Frontal cortex (tissue), 4 donors: ENCODE measurements at places on chromosomes 4 and X.
A peak's percentile ranks its signal among the peaks of the same experiment; 100 is the strongest.

DNA sequence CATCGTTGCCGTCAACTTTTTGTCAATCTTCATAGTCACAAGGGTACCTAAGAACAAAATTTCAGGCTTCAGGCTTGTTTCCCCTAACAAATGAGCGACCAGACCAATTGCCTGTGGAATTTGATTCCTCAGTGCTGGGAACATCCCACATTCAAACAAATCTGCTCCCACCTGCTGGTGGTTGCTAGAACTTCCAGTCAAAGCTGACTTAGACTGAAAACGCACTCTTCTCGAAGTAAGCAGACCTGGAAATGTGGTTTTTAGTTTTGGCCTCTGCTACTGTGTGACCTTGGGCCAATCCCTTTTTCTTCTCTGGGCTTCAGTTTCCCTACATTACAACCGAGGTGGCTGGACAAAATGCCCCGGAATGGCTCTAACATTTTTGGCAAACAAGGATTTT, 1.8 kb upstream of the GABRQ start:
- DNase-seq: peak; percentile 20

GRCh38 chr4:132297346-132297745, 851.7 kb upstream of the PCDH10 start:
- DNase-seq: no peak

DNA sequence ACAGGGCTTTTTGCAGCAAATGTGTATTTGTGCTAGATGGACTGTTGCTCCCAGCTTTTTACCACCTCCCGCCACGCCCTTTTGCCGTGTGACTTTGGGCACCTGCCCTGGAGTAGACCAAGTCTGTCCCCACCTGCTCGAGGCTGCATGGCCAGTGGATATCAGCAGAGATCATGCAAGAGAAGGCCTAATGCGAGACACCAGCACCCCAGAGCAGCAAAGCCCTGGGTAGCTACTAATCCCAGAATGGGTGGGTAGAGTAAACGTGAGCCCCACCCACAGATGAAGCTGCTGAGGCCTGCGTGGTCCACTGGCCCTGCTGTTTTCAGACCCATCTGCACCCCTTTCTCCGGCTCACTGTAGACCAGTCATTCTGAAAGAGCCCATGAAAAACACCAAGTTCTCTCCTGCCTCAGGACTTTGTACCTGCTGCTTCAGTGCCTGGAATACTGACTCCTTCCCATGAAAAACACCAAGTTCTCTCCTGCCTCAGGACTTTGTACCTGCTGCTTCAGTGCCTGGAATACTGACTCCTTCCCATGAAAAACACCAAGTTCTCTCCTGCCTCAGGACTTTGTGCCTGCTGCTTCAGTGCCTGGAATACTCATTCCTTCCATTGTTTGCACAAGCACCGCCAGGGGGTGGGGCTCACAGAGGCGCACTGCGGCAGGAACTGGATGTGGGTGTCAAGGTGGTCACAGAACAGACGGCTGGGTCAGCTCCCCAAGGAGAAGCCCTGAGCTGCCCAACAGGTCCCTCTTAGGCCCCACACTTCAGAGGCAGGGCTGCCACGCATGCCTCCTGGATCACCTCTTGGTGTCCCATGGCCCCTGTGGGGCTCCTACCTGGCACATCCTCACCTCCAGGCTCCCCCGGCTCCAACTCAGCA, 5.1 kb upstream of the TNIP2 start:
- DNase-seq: no peak

DNA sequence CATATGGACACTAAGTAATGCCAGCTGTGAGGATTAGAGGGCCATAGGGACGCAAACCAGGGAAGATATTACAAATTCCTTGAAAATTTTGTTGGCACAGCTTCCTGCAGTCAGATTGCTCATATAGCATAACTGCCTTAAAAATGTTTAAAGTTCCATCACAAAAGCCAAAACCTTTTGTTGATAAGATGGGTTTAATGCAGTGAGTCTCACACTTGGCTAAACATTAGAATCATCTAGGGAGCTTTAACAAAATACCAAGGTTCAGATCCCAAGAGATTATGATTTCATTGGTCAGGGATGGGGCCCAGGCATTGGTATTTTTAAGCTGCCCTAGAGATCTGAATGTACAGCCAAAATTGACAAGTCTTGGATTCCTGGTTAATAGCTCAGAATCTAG, 376.5 kb upstream of the MAD2L1 start:
- DNase-seq: no peak

DNA sequence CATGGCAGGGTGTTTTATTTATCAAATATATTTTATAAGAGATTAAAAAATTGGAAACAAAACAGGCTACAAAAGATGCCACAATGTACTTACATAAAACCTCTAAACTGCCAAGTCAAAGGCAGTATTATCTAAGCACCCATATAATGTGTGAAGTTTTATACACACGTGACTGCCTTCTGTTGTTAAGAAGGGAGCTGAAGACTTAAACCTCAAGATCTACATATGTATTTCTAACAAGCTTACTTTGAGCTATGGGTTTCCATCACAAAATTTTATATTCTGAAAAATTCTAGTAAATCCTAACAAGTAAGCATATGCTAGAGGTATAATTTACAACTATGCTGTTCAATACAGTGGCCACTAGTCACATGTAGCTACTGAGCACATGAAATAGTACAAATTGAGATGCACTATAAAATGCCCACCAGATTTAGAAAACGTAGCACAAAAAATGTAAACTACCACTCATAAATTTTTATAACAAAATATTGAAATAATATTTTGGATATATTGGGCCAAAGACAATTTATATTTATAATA, 9.8 kb downstream of the ATP8A1 start:
- no peak for DNase-seq

DNA sequence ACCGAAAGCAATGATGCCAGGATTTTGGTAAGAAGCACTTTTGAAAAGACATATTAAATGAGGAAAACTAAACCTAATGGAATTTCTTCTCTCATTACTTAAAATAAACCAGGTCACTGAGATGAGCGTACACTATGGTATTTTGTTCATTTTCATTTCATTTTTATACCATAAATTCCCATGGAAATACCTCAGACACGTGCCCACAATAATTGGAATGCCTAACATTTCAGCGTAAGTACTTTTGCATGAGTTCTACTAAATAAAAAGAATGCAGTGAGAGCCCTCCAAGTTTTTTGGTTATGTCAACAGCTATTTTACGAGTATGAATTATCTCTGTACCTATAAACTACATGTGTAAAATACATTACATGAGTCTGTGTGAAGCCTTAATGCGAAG, 3.2 kb downstream of the CAMK2D start:
- no peak for DNase-seq

DNA sequence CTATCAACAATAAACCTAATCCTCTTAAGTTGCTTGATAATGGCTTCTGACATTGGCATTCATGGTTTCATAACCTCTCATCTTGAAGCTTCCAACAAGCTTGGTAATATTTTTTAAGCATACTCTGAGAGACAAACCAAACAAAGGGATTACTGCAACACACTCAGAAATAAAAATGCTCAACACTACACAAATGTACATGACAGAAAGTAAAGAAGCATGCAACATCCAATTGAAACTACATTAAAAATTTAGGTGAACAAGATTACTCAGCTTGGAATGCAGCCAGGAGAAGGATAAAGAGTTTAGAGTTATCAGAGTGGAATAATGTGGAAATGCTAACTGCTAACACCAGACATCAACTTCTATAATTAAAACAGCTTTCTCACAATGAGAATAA, 1136.6 kb upstream of the PABPC4L start:
- no peak for DNase-seq

DNA sequence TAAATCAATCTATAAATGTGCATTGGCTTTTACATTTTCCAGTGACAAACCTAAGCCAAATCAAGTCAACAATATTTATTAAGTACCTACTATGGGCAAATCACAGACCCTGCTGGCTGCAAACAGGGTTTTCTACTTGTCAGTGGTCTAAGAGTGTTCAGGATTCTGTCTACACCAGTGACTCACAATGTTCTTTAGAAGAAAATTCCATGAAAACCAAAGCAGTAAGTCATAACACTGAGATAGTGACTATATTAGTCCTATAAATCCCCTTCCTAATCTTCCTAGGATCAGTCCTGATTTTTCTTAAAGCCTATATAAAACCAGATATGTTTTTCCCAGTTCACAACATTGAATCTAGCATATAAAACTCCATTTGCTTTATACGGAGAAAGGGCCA, 69.7 kb downstream of the PPP3CA start:
- no peak for DNase-seq

- DNase-seq: no peak
Measured at GRCh38 chrX:112751076-112751475, 71.3 kb upstream of the LHFPL1 start.

- DNase-seq: no peak
Measured at GRCh38 chr4:41140410-41140809, 73.9 kb downstream of the APBB2 start.

- DNase-seq: peak; percentile 55
Measured at GRCh38 chr4:180058691-180059215, 2184.4 kb upstream of the TENM3 start.

GRCh38 chr4:105208561-105208960, 61.9 kb downstream of the TET2 start:
- no peak for DNase-seq

DNA sequence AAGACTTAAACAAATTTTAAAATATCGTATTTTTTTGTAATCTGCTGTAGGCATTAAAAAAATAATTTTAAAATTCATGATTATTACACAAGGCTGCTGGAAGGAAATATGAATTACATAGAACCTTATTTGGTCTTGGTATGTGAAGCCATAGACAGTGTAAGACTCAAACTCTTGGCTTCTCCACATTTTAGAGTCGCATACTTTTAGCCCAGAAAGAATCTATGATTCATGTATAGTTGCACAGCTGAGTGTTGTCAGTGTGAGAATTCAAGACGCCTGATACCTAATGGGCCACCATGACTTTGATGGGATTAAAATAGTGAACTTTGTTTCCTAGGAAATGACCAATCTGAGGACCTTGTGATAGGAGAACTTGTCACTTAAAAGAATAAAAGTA, 1.4 kb downstream of the INTU start:
- DNase-seq: no peak

GRCh38 chr4:153409924-153410501, 56.1 kb upstream of the TMEM131L start:
- DNase-seq: no peak

DNA sequence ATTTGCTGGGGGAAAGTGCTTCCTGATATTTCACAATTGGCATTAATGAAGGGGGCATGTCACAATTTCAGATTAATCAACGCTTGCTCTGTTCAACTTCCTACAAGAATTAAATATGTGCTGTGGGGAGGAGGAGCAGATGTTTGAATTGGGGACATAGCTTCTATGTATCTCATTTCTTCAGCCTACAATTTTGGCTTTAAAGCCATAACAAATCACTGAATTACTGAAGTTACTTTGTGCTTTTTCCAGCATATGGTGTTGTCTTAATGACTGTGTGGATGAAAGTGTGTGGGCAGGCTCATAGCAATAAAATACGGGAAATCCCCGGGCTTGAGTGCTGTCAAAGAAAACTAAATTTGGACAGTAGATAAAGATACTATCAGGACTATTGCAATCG, 813 bp downstream of the TLR7 start:
- DNase-seq: no peak

DNA sequence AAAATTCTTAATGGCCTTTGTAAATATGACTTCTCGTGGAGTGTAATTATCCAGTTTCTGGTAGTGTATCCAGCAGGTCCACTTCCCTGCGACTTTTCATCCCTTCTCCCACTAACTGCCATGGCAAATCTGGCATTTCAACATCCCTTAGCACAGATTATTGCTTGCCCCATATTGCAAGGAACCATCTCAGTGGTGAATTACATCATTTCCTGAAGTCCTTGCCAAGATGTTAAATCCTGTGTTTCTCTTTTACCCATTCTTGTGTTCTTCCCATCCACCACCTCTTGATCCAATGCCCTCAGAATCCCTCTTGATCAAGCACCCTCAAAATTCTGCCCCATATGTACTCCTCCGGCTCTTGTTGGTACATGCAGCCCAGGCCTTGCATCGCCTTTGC, 88.1 kb upstream of the ZNF81 start:
- no peak for DNase-seq

DNA sequence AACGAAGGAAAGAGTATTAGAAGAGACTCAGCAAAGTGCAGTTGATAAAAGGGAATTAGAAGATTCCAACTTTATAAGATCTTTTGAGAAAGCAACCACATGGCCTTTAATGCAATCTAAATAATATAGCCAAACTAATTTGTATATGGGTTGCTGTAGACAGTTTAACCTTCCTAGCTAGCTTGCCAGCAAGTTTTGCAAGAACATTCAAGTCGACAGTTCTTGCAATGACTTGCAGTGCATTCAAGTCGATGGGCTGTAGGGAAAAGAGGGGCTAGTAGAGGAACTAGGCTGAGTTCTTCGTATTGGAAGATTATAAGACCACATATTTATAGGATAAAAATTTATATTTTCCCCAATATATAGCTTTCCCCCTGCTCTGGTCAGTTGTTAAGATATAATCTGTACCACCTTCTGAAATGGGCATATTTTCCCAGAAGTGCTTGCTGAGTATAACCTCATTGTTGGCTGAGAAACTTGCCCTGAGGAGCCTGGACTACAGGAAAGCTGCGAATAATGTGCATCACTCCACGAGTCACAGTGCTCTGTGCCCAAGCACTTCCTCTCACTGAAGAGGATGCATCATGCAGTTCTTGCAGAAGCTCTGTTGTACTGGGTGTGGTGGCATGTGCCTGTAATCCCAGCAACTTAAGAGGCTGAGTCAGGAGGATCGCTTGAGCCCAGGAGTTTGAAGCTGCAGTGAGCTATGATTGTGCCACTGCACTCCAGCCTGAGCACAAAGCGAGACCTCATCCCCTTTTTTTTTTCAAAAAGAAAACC, 56.7 kb downstream of the DOCK11 start:
- DNase-seq: no peak
